Adrenal gland (tissue), 19 donors: ENCODE measurements at places on chromosomes 2 and 18. TPM values are rescaled to one million over a fixed set of nuclear protein-coding genes. Genes with fewer than 3 reads are reported as not detected.

DNA sequence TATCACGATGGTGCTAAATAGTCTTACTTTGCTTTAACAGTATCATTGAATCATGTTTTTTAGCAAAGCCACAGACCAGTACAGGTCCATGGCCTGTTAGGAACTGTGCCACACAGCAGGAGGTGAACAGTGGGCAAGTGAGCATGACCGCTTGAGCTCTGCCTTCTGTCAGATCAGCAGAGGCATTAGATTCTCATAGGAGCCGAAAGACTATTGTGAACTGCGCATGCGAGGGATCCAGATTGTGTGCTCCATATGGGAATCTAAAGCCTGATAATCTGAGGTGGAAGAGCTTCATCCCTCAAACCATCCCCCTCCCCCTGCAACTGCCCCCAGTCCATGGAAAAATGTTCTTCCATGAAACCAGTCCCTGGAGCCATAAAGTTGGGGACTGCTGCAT, 102.3 kb upstream of the OSR1 start:
- H3K36me3 ChIP-seq: no peaks in the 10 kb centered on the region
- H3K27ac ChIP-seq: no peak overlapping the region
- H3K4me1 ChIP-seq: no peaks in the 10 kb centered on the region
- no peaks in the 10 kb centered on the region for H3K27me3 ChIP-seq
- H3K4me3 ChIP-seq: no peak overlapping the region
- no peak for DNase-seq

Gene MOGAT1
- total RNA-seq: not detected

Gene GCG
- not detected for total RNA-seq

- H3K4me3 ChIP-seq: no peak overlapping the region
- no peaks in the 10 kb centered on the region for H3K4me1 ChIP-seq
- DNase-seq: no peak
- H3K27me3 ChIP-seq: no peaks in the 10 kb centered on the region
- H3K27ac ChIP-seq: no peak overlapping the region
Observed at GRCh38 chr18:69371729-69372128, 29.0 kb upstream of the DOK6 start.

Gene DNER
- total RNA-seq: 116 TPM

Gene VWC2L
- not detected for total RNA-seq

- H3K27me3 ChIP-seq: no peaks in the 10 kb centered on the region
- H3K4me1 ChIP-seq: peaks cover 6% of the 10 kb centered on the region
- no peaks in the 10 kb centered on the region for H3K36me3 ChIP-seq
- H3K27ac ChIP-seq: no peak overlapping the region
- H3K4me3 ChIP-seq: no peak overlapping the region
- no peak for DNase-seq
Observed at GRCh38 chr18:76981396-76981968, 151.1 kb downstream of the MBP start.

DNA sequence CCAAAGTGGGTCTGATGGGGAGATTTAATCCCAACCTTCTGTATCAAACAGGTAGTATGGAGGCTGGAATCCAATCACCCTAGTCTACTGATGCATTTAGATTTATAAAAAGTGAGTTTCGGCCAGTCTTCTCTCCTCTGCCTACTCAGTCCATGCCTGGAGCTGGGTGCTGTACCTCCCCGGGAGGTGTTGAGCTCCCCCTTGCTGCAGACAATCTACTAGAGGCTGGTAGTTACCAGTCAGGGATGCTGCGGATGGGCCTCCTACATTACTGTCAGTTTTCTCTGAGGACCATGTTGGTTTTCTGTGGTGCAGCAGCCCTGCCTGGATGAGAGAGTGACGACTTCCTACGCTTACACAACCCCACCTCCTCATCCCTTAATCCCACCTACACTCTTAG, 118.6 kb upstream of the CELF4 start:
- no peaks in the 10 kb centered on the region for H3K36me3 ChIP-seq
- H3K4me1 ChIP-seq: no peaks in the 10 kb centered on the region
- DNase-seq: no peak
- no peak overlapping the region for H3K27ac ChIP-seq

DNA sequence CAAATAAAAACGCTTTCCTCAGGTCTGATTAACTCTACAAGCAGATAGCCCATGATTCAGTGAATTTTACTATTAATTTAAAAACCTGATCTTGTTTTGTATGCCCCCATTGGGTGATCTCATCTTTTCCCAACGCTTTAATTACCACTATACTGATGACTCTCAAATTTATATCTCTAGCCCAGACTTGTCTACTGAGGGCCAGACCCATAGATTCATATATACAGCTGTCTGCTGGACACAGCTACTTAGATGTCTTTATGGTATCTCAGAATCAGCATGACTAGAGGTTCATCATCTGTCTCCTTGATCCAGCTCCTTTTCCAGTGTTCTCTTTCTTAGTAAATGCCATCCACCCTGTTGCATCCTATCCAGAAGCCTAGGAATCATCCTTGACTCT, 33.8 kb downstream of the TAF1B start:
- H3K4me1 ChIP-seq: no peaks in the 10 kb centered on the region
- no peak overlapping the region for H3K27ac ChIP-seq
- H3K36me3 ChIP-seq: no peaks in the 10 kb centered on the region
- no peak for DNase-seq
